ENCODE measurements at places on chromosomes 1 and 21.
A peak's percentile ranks its signal among the peaks of the same experiment; 100 is the strongest.

DNA sequence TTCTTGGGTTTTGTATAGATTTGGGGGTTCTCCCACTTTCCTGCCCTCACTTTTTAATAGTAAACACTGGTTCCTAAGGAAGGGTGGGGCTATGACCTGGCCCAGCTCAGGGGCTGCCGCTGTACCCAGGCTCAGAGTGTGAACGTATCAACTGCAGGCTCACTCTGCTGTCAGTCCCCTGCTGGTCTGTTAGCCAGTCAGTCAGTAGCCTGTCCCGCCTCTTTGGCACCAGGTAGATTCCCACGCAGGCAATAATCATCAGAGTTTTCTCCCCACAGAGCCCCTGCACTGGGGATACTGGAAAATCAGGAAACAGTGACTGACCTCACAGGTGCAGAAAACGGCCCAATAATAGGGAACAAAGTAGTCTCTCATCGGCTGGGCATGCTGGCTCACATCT lies 15.0 kb upstream of the ALPL start:
- no peaks in the 10 kb centered on the region for H3K27me3 ChIP-seq
- H3K27ac ChIP-seq: no peak overlapping the region
- no peaks in the 10 kb centered on the region for H3K36me3 ChIP-seq
- no peaks in the 10 kb centered on the region for H3K4me1 ChIP-seq
- no peak for DNase-seq

GRCh38 chr1:111720274-111720976 lies 18.8 kb downstream of the INKA2 start:
- H3K36me3 ChIP-seq: no peaks in the 10 kb centered on the region
- DNase-seq: no peak
- H3K4me1 ChIP-seq: no peaks in the 10 kb centered on the region
- peak overlapping the region; percentile 11 for H3K27ac ChIP-seq
- no peaks in the 10 kb centered on the region for H3K27me3 ChIP-seq

DNA sequence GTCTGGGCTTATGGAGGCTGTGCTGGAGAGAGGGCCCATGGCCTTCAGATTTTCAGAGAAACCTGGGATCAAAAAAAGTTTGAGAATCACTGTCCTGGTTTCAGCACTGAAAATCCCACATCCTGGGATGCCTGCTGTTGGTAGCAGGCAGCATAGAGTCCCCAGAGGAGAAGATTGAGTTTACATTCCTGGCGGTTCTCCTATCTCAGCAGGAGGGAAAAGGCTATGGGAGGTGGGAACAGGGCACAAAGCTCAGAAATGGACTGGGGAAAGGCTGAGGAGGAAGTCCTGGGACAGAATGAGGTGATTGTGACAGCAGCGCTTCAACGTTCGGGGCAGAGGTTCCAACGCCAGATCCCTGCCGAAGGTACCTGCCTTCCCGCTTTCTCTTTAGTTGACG lies 103.4 kb downstream of the ETS2 start:
- H3K27me3 ChIP-seq: no peaks in the 10 kb centered on the region
- H3K4me3 ChIP-seq: no peak overlapping the region
- no peaks in the 10 kb centered on the region for H3K36me3 ChIP-seq
- H3K27ac ChIP-seq: peak overlapping the region; percentile 87
- DNase-seq: no peak

DNA sequence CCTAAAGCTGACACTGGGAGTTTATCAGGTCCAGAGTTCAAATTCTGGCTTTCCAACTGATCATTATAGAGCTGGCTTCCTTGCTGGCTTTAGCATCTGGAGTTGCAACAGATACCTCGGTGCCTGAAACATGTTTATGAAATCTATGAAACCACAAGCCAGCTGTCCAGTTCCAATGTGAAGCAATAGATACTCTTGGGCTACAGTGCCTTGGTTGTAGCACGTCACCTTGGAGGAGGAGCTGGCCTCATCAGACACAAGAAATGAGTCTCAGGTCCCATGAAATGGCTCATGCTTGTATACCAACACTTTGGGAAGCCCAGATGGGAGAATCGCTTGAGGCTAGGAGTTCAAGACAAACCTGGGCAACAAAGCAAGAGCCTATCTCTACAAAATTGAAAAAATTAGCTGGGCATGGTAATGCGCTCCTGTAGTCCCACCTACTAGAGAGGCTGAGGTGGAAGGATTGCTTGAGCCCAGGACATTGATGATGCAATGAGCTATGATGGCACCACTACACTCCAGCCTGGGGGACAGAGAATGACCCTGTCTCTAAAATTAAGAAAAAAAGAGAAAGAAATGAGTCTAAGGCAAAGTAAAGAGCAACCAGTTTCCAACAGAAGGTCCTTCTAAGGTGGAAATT lies 132.5 kb upstream of the ZNF648 start:
- H3K27me3 ChIP-seq: no peaks in the 10 kb centered on the region
- DNase-seq: peak; percentile 63
- H3K4me1 ChIP-seq: no peaks in the 10 kb centered on the region
- H3K36me3 ChIP-seq: no peaks in the 10 kb centered on the region
- H3K4me3 ChIP-seq: no peak overlapping the region
